Right lung (tissue), 10 donors: ENCODE measurements at places on chromosomes 1 and 21. TPM values are rescaled to one million over a fixed set of nuclear protein-coding genes. Genes with fewer than 3 reads are reported as not detected.

- no peak for DNase-seq
Measured at GRCh38 chr1:35923791-35924221, 7.1 kb upstream of the AGO3 start.

- DNase-seq = no peak
Measured at GRCh38 chr1:201149400-201149799, 4.9 kb downstream of the TMEM9 start.

DNA sequence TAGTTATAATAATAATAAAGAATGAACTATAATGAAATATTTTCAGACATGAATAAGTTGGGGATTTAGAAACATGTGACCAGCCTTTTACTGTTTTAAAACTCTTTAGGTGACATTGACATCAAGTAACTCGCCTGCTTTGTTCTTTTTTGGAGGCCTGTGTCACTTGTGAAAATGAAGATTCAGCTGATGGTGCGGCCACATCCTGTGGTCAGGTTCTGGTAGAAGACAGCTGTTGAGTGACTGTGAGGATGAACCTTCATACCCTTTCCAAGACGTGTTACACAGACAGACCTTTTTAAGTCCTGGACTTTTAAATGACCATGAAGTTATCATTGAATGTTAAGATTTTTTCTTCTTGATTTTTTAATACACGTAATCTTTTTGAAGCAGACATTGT lies 10.3 kb downstream of the UTS2 start:
- no peak for DNase-seq

GRCh38 chr1:16138772-16139221 lies 17.1 kb downstream of the EPHA2 start:
- no peak for DNase-seq

PEAR1 gene
- 25.0 TPM for polyA plus RNA-seq

DNA sequence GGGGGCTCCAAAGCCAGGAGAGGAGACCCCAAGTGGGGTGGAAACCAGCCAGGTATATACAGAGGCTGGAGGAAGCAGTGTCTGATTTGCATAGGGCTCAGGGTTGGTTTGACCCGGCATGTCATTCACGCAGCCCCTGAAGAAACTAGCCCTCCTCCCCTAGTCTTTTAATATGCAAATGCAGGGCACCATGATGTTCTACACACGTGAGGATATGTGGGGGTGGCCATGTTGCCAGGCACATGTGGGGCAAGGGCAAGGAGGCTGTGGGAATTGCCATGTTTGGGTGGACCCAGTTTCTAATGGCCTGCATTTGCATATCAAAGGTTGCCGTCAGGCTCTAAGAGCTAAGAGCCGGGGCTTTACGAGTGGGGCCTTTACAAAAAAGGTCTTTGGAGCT lies 12.0 kb upstream of the RHOU start:
- DNase-seq = no peak

DNA sequence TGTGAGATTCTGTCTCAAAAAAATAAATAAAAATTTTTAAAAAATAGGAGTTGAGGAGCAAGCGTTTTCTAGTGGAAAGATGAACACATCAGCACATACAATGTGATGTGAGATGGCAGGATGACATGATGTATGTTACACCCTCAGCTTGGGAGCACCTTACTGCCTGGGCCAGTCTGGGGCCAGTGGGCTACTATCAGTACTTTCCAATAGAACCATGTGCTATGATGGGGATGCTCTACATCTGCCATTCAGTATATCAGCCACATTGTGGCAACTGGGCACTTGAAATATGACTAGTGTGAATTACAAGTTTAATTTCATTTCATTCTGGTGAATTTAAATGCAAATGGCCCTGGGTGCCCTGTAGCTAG lies 156.0 kb downstream of the PGBD5 start:
- DNase-seq = no peak

DNA sequence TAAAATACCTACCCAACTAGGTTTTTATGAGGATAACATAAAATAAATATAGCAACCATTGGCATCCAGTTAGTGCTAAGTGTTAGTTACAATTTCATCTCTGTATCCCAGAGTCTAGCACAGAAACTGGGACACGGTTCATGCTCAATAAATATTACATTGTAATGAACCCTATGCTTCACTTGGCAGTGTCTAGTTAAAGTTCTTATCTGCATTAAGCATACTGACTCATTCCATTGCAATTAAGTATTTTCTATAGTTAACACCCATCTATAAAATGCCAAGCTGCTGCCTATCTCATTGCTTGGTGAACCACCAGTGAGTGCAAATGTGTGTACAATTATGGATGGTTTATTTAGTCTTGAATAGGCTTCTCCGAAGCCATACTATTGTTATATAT lies 15.2 kb downstream of the CHML start:
- no peak for DNase-seq
